ENCODE measurements at places on chromosomes 7 and 10. TPM values are rescaled to one million over a fixed set of nuclear protein-coding genes. Genes with fewer than 3 reads are reported as not detected.
A peak's percentile ranks its signal among the peaks of the same experiment; 100 is the strongest.

The LRRD1 gene
- not detected for total RNA-seq

The SERPINE1 gene
- total RNA-seq = 0.05 TPM

The ITIH5 gene
- total RNA-seq = not detected

The FAM241B gene
- 3.4 TPM for total RNA-seq

DNA sequence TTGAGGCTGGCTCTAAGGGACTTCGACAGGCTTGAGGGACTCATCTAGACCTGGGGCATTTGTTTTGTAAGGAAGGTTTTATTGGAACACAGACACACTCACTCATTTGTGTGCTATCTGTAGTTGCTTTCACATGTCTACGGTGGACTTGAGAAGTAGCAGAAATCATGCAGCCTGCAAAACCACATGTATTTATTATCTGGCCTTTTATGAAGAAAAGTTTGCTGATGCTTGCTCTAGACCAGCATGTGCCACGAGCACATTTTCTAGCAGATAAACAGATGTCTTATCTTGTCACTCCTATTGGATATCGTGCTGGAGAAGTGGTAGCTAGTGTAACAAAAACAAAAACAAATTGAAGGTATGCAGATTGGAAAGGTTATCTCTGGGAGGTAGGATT lies 9.8 kb downstream of the UPP1 start:
- peak overlapping the region; percentile 89 for H3K27ac ChIP-seq
- H3K36me3 ChIP-seq = peaks cover 77% of the 10 kb centered on the region
- H3K27me3 ChIP-seq = no peaks in the 10 kb centered on the region
- no peak for DNase-seq
- peaks cover 69% of the 10 kb centered on the region for H3K4me1 ChIP-seq

DNA sequence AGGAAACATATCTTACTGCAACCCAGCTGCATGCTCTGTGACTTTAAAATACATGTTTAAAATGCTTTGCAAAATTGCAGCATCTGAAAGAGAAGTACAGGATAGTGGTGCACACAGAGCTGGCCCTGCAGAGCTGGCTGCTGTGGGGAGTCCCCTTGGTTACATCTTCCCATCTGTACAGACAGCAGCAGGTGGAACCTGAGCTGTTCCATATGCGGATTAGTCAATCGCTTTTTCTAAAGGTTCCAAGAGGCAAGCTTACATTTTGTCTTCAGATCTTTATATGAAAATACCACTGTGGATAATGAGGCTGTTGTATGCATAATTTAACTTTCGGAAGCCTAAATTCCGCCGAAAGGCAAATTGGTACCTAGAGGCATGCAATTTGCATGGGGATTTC lies 444.1 kb downstream of the NRG3 start:
- no peaks in the 10 kb centered on the region for H3K4me1 ChIP-seq
- DNase-seq = no peak
- H3K27me3 ChIP-seq = no peaks in the 10 kb centered on the region
- no peaks in the 10 kb centered on the region for H3K36me3 ChIP-seq

DNA sequence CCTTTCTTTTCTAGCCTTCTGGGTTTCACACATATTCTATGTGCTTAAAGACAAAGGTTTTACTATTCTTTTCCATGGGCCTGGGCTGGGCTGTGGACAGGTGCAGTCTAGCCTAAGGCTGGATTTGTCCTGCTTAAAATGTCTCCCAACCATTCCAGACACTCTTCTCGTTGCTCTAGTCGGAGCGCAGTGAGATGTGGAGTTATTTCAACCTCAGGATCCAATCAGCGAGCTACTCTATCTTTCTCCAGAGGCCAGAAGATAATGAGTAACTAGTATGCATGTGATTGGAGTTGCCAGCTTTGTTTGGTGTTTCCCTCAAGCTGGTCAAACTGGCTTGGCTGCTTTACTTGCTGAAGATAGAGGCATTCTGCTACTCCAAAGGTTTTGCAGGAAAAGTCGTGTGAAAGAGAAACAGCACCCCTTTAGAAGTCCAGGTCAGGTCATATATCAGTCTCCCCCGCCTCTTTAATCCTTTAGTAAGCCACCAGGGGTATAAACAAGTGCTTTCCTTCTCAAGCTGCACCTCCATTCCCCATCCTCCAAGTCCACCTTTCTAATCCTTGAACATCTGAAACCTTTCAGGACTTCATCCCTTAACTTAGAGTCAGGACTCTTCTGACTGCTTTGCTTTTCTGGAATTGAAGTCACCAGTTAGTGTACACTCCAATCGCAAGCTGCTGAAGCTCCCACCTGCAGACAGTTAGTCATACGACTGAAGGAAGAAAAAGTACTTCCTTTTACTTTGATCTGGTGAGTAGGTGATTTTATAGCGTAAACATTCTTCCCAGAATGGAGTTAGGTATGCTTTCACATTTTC lies 78.8 kb downstream of the DNMBP start:
- no peak overlapping the region for H3K27ac ChIP-seq
- DNase-seq = no peak
- no peaks in the 10 kb centered on the region for H3K27me3 ChIP-seq
- peaks cover 12% of the 10 kb centered on the region for H3K4me1 ChIP-seq

DNA sequence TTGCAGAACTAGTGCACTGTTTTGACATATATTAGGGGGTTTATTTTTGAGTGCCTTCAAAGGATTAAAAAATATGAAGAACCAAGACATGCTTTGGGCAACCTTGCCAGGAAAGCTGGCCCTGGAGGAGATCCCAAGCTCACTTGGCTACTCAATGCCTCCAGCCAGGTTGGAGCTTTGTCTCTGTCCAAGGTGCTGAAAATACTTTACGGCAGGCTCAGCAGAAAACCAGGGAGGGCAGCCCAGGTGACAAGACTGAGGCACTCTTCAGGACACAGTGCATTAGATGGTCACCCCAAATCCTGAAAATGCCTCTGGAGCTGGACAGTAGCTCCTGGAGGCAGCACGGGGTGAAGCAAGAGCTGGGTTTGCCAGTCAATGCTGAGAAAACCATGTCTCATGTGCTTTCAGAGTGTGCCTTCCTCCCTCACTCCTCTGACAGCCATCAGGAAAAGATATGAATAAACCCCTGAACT lies 5.8 kb upstream of the KCNH2 start:
- H3K4me1 ChIP-seq = peaks cover 23% of the 10 kb centered on the region
- no peak overlapping the region for H3K27ac ChIP-seq
- peaks cover 53% of the 10 kb centered on the region for H3K27me3 ChIP-seq
- peak; percentile 63 for DNase-seq
- no peak overlapping the region for H3K4me3 ChIP-seq
- H3K36me3 ChIP-seq = no peaks in the 10 kb centered on the region

DNA sequence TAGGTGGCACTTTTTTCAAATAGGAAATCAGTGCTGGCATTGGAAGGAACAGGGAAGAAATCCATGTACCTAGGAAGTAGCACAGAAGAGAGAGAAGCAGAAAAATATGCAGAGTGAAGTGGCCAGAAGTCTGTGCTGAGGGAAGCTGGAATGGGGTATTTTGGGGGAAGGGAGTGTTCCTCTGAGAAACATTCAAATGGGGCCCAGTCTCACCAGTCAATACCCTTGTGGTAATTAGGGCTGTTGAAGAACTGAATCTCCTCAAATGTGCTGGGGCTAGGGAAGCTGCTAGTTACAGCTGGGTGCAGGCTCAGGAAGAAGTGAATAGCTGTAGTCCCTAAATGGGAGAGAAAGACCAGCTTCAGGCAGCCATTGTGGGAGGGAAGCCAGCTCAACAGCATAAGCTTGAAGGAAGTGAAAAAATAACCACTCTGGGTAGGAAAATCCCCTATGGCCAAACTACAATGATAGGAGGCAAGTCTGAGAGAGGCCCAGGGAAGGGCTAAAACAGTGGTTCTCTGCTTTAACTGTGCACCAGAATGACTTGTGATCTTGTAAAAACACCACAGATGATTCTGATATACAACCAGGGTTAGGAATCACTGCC lies 7.6 kb downstream of the NDST2 start:
- peaks cover 37% of the 10 kb centered on the region for H3K4me1 ChIP-seq
- no peak for DNase-seq
- H3K36me3 ChIP-seq = peaks cover 60% of the 10 kb centered on the region
- no peaks in the 10 kb centered on the region for H3K27me3 ChIP-seq
- no peak overlapping the region for H3K4me3 ChIP-seq

DNA sequence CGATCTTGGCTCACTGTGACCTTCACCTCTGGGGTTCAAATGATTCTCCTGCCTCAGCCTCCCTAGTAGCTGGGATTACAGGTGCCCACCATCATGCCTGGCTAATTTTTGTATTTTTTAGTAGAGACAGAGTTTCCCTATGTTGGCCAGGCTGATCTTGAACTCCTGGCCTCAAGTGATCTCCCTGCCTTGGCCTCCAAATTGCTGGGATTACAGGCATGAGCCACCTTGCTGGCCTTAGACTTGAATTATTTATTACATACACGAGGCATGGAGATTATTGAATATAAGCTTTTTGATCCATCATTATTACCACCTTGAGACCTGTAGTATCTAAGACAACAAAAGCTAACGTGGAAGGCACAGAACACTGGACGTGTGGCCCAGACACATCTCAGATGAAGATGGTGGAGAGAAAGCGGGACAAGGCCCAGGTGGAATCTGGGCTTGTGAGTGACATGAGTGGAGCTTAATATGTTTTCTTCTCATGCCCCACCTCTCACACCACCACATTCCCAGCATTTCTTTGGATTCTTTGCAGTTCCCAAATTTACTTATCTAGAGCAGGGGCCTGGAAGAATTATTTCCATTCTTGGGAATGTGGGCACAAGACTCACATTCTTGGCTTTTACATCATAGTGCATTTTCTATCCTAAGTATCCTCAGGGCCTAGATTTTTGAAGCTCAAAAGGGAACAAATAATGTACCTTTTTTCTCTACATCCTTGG lies 76.6 kb downstream of the SUGCT start:
- H3K4me3 ChIP-seq = no peak overlapping the region
- no peak for DNase-seq
- no peaks in the 10 kb centered on the region for H3K27me3 ChIP-seq
- H3K36me3 ChIP-seq = no peaks in the 10 kb centered on the region
- no peak overlapping the region for H3K27ac ChIP-seq

- peak overlapping the region; percentile 98 for H3K27ac ChIP-seq
- H3K4me1 ChIP-seq = peaks cover 75% of the 10 kb centered on the region
- peak; percentile 83 for DNase-seq
These were observed 136.1 kb downstream of the ICA1 start for GRCh38 chr7:8125680-8126444.

DNA sequence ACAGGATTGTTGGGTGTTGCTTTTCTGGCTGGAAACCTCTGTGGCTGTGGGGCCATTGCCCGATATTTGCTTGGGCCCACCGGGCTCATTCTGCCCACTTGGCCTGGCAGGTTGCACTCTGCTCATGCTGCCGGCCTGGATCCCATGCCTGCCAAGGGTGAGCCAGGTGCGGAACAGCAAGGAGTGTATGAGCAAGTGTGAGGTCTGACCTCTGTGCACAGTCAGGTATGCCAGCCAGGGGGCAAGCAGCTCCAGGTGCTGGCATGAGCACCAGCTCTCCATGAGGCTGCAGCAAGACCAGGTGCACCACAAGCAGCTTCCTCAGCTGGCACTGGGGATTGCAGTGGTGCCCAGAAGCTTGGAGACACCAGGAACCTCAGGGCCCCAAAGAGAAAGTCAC lies 65.4 kb upstream of the KIF5B start:
- H3K27me3 ChIP-seq = no peaks in the 10 kb centered on the region
- H3K4me3 ChIP-seq = no peak overlapping the region
- DNase-seq = no peak
- H3K36me3 ChIP-seq = peaks cover 3% of the 10 kb centered on the region

DNA sequence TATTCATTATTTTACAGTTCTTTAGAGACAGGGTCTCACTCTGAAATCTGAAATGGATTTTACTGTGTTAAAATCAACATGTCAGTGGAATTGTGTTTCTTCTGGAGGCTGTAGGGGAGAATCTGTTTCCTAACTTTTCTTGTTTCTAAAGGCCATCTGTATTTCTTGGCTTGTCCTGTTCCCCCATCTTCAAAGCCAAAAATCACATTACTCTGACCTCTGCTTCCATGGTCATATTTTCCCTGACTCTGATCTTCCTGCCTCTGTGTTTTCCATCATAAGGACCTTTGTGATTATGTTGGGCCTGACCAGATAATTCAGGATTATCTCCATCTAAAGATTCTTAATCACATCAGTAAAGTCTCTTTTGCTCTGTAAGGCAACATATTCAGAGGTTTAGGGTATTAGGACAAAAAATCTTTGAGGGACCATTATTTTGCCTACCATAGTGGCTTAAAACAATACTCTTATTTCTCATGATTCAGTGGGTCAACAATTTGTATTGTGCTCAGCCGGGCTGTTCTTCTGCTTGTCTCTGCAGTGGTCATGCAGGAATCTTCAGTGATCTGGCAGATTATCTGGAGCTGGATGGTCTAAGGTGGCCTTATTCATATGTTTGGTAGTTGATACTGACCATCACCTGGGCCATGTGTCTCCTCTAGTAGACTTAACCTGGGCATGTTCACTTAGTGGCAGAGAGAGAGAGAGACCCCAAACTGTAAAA lies 5.7 kb downstream of the ANLN start:
- H3K36me3 ChIP-seq = peaks cover 82% of the 10 kb centered on the region
- DNase-seq = no peak

DNA sequence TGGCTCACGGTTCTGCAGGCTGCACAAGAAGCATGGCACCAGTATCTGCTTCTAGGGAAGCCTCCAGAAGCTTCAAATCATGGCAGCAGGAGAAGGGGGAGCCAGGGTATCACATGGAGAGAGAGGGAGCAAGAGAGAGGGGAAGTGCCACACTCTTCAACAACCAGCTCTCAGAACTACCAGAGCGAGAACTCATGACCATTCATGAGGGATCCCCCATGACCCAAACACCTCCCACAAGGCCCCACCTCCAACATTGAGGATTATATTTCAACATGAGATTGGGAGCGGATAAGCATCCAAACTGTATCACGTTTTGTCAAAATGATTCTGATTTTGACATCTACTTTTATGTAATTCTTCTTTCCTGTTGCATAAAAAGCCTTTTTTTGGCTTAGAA lies 38.5 kb downstream of the CREM start:
- no peak for DNase-seq
- H3K27ac ChIP-seq = no peak overlapping the region
- peaks cover 17% of the 10 kb centered on the region for H3K36me3 ChIP-seq
- no peak overlapping the region for H3K4me3 ChIP-seq
- no peaks in the 10 kb centered on the region for H3K27me3 ChIP-seq

- H3K27ac ChIP-seq = no peak overlapping the region
- no peaks in the 10 kb centered on the region for H3K27me3 ChIP-seq
- no peak overlapping the region for H3K4me3 ChIP-seq
- H3K36me3 ChIP-seq = no peaks in the 10 kb centered on the region
- no peaks in the 10 kb centered on the region for H3K4me1 ChIP-seq
These were observed 228.3 kb downstream of the ADARB2 start for GRCh38 chr10:1509011-1509530.

DNA sequence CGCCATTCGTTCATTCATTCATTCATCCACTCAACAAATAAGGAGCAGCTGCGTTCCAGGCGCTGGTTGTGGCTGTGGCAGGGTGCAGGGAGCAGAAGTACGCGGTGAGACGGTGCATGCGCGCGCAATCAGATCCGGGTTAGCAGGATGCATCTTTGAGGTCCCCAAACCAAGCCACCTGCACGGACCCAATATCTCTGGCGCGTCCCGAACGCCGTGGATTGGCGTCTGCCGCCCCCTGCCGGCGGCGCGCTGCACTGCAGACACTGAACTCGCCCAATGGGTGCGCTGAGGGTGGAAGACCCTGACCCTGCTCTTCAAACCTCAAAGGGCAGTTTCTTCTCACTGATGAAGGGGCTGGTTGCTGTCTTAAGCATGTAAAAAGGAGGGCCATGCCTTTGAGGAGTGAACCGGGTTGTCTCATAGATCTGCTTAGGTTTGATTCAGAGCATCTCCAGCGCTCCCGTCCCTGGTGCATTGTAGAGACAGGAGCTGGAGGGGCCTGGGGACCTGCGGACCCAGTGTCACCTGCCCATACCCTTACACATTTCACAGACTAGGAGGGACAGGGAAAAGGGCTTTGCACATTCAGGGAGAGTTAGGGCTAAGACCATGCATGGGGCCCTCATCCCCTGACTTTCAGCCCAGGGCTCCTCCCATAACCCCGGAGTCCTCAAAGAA lies 102.5 kb downstream of the RAMP3 start:
- peaks cover 11% of the 10 kb centered on the region for H3K27me3 ChIP-seq
- H3K4me1 ChIP-seq = peaks cover 5% of the 10 kb centered on the region
- H3K36me3 ChIP-seq = no peaks in the 10 kb centered on the region
- peak; percentile 76 for DNase-seq
- no peak overlapping the region for H3K4me3 ChIP-seq
